ENCODE measurements at places on chromosomes 13 and 19.

DNA sequence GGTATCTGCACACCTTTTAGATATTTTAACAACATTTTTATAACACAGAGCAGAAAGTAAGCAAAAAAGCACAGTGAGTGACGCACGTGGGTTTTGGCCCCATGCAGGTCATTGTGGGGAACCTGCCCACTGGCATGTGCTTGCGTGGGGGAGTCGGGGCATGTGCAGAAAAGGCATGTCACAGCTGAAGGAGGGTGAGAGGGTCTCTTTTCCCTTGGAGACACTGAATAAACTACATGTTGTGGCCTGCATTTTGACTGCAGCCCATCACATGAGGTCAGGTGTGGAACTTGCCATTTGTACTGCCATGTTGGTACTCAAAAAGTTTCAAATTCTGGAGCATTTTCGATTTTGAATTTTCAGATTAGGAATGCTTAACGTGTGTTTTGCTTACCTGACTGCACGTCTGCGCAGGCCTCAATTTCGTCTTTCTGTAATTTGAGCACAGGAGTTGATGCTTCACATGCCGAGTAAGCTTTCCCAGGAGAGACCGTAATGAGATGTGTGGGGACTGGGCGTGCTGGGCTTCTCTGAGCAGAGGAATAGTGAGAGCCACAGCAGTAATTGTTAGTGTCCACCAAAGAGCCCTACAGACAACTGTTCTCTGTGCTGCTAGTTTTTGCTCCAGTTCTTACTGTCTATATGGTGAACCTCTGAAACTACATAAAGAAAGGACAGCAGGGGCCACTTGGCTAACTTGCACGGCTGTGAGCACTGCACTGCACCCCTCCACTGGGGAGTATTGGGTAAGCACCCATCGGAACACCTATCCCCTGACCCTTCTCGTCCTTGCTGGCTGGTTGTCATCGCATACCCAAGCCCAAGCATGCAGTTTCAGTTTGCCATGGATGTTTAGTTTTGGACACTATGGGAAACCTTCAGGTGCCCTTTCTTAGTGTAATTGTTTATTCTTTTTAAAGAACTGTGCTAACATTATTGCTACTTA lies 72.9 kb upstream of the GPR183 start:
- DNase-seq: no peak

DNA sequence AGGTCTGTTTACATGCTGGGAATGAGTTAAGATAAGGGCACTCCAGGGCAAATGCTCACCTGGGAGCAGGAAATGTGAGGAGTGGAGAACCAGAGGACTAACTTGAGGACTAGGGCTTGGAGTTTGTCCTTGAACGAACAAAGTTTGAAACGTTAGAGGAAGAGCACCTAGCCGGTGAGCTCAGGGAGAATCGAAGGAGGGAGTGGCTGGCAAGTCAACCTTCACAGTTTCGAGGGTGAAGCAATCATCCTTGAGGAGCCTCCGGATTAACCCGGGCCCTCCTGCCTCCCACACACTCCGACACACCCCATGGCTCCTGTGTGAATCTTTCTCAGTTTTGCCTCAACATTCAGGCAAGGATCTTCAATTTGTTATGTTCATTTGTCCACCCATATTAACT lies 58.6 kb downstream of the LMO7 start:
- DNase-seq: peak; percentile 40

DNA sequence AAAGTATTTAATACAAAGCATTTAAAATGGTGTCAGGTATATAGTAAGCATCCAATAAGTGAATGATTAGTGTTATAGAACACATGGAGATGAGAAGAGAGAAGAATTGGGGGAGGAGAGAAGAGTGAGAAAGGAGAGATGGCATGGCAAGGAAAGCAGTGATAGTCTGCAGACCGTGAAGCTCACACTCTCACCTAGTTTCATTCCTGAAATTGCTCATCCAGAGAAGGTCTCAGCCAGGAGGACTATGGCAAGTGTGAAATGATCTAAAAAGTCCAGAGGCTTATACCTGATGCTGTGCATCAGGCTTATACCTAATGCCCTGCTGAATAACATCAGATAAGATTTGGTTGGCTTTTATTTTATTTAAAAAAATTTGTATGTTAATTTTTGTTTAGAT lies 351.6 kb upstream of the KLF12 start:
- no peak for DNase-seq

DNA sequence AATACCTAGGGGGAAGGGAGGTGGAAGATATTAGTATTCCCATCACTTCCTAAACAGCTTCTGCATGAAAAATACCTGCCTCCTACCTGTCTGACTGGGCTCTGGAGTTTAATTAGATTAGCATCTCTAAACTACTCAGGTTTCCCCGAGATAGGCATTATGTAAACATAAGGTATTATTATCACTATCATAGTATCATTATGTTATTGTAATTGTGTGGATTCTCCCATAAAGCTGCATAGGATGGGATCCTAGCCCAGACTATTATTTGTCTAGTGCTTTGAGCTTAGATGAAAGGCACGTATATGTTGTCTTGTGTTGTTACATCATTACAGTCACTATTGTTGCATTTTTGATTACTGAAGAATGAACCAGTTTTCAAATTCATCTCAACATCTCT lies 115.2 kb upstream of the SOX21 start:
- DNase-seq: no peak

GRCh38 chr19:35248310-35249145 lies at the start of gene LSR:
Gene LSR (plus strand): TSS chr19:35249002. CDS start chr19:35249023, 21 bp downstream.
- peak; percentile 97 for DNase-seq

DNA sequence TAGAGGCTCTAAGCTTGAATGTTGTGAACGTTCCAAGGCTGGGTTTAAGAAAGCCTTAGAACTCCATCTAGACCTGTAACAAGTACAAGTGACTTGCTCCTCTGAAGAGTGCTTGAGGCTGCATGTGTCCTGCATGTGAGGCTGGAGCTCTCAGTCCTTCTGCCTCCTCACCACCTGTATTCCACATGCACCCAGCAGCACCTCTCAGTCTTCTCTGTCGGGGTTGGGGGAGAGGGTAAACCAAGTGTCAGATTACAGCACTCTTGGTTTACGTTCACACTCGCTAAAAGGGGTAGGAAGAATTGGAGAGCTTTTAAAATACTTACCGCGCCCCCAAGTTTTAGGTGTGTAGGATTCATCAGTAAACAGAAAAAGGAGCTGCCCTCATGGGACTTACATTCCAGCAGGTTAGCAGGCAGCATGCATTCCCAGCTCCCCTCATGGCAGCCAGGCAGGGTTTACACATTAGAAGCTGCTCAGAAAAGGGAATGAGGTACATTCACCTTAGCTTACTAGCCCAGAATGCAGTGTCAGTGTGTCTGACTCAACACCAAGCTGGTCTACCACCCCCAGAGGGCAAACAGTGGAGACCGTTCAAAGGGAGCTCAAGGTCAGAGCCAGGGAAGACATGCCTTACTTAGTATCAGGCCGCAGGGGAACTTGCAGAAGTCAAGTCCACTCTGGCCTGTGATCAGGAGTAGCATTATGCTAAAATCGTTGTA lies 248.1 kb downstream of the PCCA start:
- DNase-seq: no peak

DNA sequence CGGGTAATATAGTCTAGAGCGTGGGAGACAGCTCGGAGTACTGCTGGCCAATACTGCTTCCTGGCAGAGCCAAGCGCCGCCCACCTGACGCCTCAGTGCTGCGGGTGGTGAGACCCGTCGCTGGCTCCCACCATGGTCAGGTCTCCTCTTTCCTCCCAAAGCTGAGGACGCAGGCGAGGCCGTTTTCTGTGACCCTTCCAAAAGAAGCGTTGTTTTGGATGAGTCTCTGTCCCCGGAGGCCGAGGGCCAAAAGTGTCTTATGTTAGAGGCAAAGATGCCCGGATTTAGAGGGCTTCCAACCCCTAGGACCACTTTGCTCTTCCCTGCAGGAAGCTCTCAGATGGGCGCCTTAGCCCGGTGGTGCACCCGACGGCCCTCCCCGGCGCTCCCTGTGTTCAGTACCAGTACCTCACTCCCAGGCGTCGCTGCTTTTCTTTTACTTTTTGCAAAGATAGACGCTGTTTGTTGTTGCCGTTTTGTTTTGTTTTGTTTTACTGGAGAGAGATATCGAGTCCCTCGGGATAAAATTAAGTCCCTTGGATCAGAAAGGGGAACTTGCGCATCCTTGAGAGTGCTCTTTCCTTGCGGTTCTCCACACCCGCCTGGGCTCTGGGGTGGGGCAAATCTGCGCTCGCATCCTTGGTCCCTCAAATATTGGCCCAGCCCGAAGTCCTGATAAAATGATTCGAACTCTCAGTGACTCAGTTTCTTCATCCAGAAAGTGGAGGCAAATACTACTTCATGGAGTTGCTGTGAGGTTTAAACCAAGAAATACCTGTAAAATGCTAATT lies 7.0 kb downstream of the PDX1 start:
- DNase-seq: no peak

DNA sequence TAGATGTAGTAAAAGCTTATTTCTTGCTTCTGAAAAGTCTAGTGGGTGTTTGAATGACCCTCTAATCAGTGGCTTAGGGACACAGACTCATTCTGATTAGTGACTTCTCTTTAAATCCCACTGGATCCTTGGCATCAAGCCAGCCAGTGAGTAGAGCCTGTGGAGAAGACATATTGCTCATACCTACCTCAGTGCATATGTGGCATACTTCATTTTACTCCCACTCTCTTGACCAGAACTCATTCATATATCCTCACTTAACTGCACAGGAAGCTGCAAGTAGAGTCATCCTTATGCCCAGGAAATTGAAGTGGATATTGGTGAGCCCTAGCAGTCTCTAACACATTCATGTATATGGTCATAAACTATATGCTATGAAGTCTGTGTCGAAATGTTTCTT lies 148.3 kb downstream of the PDS5B start:
- DNase-seq: no peak

DNA sequence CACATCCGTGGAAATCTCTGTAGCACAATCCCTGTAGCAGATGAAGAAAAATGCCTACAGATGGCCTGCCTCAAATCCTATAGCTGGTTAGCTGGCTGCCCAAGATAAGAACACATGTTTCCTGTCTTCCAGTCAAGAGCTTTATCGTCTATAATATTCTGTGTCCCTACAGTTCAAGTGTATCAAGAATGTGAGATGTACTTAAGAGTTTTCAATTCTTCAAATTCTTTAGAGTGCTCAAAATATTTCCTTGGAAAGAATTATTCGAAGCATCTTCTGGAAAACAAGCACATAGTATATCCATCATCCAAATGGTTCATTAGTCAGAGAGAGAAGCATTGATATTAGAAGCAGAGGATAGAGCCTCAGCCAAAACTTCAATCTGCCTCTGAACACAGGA lies 239.8 kb downstream of the COG6 start:
- DNase-seq: no peak

DNA sequence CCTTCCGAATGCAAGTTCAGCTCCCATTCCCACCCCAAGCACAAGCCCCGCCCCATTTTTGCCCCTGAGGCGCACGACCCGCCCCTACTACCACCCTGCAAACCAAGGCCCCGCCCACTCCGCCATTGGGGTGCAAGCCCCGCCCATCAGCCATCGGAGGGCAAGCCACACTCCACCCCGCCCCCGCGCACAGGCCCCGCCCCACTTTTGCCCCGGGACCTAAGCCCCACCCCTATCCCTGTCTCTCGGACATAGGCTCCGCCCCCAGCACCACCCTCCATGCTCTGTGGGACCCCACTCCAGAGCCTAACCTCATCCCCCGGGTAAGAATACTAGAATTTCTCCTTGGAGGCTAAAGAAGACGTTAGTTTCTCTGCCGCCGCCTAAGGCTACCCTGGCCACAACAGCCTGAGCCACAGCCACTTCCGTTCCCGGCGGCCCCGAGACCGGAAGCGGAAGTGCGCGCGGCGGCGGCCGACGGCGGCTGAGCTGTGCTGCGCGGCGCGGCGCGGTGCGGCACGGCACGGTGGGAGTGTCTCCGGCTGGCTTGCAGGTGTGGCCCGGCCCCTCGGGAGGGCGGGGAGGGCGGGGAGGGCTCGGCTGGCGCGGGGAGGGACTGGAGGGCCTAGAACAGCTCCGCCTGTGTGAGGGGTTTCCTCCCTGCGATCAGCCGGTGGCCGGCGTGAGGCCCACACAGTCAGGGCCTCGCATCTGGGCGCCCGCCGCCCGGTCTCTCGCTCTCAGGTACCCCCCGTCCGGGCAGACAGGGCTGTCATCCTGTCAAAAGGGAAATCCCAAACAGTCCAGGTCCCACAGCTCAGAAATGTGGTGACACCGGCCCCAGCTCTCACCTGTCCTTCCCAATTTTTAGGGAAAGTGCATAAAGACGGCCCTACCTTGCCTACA lies at the start of gene ZNF333:
Gene ZNF333 (plus strand): TSS at position 451 of the 906 bp plus-strand sequence. CDS start 3,444 bp downstream, outside the sequence.
- peak; percentile 90 for DNase-seq

DNA sequence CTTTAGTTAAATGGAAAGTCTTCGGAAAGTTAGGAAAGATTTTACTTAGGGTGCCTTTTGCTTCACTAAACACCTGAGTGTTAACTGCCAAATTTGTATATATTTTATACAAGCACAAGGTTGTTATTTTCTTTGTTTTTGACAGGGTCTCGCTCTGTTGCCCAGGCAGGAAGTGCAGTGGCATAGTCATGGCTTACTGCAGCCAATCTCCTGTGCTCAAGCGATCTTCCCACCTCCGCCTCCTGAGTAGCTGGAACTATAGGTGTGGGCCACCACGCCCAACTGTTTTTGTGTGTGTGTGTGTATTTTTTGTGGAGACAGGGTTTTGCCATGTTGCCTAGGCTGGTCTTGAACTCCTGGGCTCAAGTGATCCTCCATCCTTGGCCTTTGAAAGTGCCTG lies 16.2 kb downstream of the KCTD4 start:
- no peak for DNase-seq

DNA sequence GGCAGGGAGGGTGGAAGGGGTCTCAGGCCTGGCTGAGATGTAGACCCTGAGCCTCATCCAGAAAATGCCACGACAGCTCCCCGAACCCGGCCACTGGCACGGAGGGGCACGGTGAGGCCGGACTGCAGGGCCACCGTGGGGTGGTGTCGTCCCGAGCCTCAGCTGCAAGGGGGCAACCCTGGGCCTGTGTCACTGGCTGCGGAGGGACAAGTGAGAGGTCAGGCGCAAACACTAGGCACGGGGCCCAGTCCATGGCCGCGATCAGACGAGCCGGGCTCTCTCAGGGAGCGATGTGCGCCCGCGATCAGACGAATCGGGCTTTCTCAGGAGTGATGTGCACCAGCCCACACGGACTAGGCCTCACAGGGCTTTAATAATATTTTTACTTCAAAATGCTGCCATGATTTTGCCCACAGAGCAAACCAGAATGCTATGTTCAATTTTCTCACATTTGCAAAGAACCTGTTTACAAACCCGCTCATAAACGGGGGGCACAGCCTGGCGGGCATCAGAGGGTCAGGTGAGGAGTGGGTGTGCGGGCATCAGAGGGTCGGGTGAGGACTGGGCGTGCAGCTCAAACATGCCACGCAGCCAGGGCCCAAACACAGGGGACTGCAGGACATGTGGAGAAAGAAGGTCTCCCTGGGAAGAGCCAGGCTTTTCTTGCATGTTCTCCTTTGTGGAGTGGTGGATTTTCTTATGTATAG lies 42.6 kb upstream of the C13orf46 start:
- no peak for DNase-seq

DNA sequence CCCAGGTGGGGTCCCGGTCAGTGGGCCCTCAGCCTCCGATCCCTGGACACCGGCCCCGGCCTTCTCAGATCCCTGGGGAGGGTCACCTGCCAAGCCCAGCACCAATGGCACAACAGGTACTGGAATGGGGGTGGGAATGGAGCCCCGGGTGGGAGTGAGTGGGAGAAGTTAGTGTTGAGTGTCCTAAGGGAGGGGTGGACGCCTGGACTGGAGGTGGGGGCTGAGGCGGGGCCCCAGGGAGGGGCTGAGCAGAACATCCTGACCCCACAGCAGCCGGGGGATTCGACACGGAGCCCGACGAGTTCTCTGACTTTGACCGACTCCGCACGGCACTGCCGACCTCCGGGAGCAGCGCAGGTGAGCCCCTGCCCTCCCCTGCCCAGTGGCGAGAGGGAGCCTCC lies 17.7 kb downstream of the EPN1 start:
- no peak for DNase-seq

- peak; percentile 86 for DNase-seq
These were observed 610 bp downstream of the ZNF791 start for GRCh38 chr19:12611361-12611699.
